GOT3 (cell line): ENCODE measurements at places on chromosomes 7 and 10.
A peak's percentile ranks its signal among the peaks of the same experiment; 100 is the strongest.

GRCh38 chr10:44828508-44829142 lies 82.5 kb upstream of the TMEM72 start:
- no peak for DNase-seq

- DNase-seq, result no peak
These were observed 18.6 kb upstream of the SDK1 start for GRCh38 chr7:3282457-3282856.

GRCh38 chr10:91521439-91521838 lies 111.3 kb downstream of the HECTD2 start:
- no peak for DNase-seq

DNA sequence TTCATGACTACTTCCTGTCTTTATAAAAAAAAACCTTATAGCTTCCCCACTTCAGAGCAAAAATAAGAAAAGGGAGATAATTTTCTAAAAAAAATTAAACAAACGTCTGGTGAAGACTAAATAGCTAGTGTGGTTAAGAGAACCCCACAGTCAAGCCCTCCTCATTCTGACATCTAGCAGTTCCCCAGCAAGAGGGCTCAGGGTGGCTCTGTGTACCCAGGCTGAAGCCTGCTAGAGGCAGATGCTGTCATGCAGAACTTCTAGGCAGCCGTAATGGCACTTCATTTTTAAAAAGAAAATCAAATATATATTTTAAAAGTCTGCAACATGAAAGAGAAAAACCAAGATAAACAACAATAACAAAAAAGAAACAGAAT lies 223.1 kb upstream of the KLF14 start:
- DNase-seq, result no peak

DNA sequence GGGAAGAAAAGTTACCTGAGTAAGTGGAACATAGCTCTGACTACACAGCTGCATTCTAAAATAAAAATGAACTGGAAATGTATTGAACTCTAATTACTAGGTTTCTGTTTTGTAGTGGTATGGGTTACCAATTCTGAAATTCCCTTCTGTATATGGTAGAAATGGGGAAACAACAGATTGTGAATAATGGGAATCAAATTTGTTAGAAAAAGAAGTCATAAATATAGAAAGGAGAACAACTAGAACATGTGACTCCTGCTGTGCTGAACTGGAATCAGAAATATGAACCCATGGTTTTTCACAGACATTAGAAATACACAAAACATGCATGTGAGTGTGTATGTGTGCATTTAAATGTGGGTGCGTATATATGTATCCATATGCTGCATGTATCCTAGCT lies 27.0 kb downstream of the MCMBP start:
- DNase-seq, result no peak

DNA sequence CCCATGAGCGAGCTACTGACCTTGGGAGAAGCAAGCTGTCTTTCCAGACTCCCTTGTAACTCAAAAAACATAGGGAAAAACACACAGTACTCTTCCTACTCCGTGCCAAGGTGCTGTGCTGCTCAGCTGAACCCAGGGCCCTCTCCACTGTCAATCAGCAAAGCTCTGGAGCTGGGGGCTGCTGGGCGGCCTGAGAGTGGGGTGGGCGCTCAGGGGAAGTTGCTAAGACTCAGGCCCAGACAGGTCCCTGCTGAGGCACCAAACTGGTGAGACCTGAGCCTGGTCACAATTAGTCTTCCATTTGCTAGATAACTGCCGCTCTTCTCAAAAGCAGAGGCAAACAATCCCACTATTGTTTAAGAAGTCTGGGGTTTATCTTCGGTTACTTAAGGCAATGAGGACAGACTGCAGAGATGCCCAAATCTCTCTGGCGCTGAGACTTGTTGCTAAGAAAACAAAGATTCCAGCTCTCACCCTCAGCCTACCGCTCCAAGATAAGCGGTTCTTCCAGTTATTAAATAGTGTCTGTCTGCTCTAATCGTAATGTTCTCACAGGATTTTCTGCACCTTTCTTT lies 22.0 kb downstream of the STEAP1B start:
- no peak for DNase-seq

- DNase-seq, result no peak
These were observed 280.1 kb downstream of the OTUD1 start for GRCh38 chr10:23718946-23719345.

DNA sequence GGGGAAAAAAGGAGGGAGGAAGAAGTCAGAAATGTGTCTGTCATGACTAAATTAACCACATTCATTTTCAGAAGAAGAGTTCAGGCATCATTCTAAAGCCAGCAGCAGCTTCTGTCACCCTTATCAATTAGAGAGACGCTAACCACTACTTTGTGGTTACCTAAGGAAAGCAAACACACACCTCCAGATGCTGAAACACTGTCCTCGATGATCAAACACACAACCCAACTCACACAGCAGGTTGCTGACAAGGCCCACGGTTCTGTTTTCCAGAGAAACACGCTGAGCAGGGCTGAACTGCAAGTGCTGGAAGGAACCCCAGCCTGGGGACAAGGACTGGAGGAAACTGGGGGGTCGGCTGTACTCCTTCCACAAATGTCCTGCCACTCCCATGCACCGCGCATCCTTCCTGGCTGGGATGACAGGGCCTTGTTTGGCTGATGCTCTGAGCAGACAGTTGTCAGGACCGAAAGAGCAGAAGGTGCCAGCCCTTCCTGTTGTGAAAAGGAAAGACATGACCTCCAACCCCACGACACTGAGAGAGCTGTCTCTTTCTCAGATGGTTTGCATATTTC lies 36.6 kb downstream of the PRKCQ start:
- no peak for DNase-seq

- DNase-seq, result no peak
These were observed 1256.8 kb upstream of the SORCS1 start for GRCh38 chr10:108421266-108421665.

DNA sequence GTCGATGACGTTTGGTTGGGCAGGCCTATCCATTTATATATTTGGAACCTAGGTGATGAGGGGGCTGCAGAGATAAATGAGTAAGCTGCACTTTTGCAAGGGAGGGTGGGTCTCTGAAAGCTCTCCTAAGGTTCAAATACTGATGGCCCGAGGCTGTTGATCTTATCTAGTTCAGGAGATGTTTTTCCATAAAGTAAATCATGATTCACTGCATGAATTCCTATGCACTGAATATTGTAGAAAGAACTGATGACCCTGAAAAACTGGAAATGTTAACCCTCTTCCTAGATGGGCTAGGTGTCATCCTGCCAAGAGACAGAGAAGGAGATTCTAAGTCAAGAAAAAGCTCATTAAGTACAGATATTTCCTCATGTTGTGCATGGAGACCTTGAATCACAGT lies 459.9 kb downstream of the PLXNA4 start:
- DNase-seq, result no peak

DNA sequence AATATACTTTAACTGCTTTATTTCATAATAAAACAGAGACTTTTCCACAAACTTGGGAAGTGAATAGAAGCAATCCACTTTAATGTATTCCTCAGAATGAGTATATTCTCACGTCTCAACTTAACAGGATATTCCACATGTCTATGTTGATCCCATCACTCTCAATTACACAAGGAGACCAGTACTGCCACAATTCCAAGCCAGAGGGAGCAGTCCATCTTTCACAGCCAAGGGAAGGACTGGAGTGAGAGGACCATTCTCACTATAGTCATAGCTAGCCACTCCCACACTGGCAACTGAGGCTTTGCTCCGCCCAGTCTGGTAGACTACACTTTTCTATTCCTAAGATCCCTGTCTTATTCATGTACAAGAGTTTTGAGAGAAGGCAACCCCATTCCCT lies 553.9 kb downstream of the CNTNAP2 start:
- DNase-seq, result no peak

- no peak for DNase-seq
These were observed 89.8 kb upstream of the PRPS1L1 start for GRCh38 chr7:18117482-18117881.

- DNase-seq, result no peak
These were observed 166.2 kb downstream of the PKD1L1 start for GRCh38 chr7:47782022-47782421.

GRCh38 chr7:128135159-128135514 lies 103.9 kb upstream of the LRRC4 start:
- DNase-seq, result no peak

DNA sequence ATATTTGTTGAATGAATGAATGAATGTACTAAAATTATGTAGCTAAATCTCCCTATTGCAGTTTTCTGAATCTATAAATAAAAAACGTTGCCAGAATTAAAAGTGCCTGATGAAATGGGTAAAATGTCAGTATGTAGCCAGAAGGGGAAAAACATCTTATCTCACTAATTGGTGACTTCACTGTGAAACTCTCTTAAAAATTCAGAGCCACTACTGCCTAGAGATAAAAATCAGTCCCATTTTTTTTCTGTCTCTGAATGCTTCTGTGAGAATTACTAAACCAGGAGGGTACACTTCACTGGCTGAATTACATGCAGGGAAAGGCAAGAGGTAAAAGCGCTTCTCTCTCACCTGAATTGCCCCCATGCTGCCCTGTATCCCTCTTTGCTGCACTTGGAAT lies 69.6 kb upstream of the HPS1 start:
- DNase-seq, result no peak

DNA sequence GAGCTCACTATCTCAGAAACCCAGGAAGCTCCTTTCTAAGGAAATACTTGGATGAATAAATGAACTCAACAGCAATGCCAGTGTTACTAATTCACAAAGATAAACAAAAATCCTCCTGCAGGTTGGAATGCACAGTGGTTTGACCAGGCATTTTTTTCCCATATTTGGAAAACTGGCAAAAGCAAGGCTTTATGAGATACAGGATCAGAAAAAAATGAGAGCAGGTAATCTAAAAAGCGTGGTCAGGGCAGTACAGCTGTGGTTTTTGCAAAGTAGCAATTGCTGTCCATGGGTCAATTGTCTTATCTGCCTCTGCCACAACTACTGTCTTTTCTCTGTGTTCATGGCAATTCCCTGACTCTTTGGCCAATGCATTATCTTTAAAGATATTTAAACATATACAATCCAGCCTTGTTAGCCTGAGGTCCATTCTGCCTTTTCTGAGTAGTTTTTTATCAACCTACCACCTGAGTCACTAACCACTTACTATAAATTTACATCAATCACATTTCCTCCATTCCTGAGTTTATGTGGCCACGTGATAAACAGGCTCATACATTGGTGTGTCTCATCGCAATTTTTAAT lies 564.5 kb upstream of the IGFBP3 start:
- no peak for DNase-seq

GRCh38 chr7:32223721-32224120 lies 153.5 kb upstream of the PDE1C start:
- DNase-seq, result no peak

DNA sequence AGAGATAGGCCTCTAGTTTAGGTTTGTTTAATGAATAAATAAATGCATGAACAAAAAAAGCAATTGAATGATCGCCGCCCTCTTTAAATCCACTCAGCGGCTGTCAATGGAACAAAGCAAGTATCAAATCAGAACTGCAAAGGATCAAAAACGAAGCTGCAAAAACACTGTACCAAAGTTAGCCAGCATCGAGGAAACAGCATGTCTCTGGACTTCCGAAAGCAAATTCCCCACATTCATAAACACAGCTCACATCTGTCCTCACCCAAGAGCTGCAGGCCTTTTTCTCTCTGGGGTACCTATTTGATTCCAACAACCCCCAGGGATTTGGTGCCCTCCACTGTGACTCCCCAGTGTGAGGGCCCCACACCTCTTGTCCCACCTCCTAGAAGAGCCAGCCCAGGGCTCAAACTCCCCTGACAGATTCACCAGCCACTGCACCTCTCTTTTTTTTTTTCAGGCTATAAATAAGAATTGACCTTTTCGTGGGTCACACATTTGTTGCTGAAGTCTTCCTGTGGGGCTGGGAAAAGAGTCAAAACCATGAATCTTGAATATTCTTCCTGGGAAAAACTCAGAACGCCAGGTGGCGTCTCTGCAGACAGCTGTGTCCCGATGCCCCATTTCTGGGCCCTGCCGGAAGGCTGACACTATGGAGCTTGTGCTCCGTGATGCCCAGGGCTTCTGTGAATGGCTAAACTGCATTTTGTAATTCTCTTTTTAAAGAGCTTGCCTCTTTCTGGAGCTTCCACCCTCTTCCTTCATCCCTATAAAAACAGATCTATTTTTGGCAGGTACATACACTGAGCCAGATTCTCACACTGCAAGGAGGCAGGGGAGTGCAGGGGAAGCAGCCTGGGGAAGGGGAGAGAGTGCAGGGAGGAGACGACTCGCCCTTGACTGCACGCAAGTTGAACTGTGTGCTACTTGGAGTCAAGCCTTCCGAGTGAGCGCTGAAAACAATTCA lies 51.7 kb downstream of the HSPA12A start:
- no peak for DNase-seq

DNA sequence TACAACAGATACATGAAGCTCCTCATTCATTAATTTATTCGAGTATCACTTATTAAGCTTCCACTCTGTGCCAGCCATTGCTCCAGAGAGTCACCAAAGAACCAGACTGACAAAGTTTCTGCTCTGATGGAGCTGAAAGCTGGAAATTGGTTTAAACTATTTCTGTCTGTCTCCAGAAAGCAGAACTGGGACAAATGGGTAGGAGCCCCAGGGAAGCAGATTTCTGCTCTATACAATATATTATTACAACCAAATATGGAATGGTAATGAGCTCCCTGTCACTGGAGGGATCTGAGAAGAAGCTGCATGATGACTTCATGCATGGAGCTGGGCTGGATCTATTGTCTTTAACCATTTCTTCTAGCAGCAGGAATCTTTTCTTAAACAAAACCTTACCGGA lies 165.4 kb upstream of the ADO start:
- DNase-seq, result no peak

GRCh38 chr10:29623797-29624196 lies 11.0 kb downstream of the SVIL start:
- no peak for DNase-seq

- DNase-seq, result no peak
These were observed 118.1 kb downstream of the PTPRN2 start for GRCh38 chr7:158469396-158470051.

- DNase-seq, result no peak
These were observed 618.5 kb downstream of the INHBA start for GRCh38 chr7:41084381-41084780.

DNA sequence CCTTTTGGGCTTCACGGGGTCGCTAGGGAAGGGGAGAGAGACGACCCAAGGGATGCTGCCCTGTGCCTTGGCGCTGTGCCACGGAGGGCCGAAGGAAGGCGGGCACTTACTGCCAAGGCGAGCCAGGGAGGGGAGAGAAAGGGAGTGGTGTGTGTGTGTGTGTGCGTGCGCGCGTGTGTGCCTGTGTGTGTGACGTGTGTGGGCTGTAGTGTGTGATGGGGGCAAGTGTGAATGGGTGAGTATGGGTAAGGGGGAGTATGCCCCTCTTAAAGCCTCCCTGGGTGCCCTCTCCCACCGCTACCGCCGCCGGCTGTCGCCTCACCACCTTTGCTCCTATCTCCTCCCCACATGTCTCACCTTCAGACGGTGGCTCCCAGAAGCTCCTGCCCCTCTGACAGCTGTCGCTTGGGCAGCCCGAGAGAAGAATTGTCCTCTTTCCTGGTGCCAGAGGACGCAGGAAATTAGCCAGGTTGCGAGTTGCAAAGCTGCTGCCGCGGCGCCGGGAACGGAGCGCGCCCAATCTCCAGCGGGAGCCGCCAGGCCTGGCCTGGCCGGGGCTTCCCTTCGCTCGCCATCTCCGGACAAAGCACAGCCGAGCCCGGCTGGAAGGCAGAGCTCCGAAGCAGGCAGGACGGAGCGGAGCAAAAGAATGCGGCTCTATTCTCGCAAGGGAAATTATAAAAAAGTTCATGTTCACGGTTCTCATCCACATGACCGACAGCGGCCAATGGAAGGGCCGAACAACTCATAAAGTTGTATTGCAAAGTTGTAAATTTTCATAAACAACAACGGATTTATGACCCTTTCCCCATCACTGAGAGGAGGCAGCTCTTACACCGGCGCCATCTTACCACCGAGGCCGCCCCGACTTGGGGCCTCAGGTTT lies at the start of gene HOXA3:
HOXA3 (minus strand) TSS at position 653 of the 885 bp plus-strand sequence. CDS start 41,943 bp downstream, outside the sequence.
- DNase-seq, result peak; percentile 66

GRCh38 chr7:133805426-133805825 lies 321.7 kb upstream of the LRGUK start:
- no peak for DNase-seq
